ENCODE measurements at places on chromosomes 6 and 20.

GRCh38 chr6:110646419-110646698 lies 168.9 kb downstream of the CDK19 start:
- no peak for DNase-seq

DNA sequence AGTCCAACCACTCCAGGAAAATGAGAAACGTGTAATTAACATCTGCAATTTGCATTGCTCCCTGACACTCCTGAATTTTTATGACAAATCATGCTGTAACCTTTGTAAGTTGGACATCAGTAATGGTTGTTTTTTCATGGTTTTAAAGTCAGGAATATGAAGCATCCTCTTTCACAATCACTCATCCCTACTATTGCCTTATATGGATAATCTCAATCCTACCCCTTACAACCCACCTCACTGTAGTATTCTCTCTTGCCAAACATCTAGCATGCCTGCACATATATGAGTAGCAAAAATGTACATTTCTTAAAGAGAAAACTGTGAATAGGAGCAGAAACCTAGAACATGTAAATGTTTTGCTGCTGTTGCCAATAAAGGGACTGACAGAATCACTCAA lies 729.5 kb downstream of the KIF16B start:
- DNase-seq, result no peak

DNA sequence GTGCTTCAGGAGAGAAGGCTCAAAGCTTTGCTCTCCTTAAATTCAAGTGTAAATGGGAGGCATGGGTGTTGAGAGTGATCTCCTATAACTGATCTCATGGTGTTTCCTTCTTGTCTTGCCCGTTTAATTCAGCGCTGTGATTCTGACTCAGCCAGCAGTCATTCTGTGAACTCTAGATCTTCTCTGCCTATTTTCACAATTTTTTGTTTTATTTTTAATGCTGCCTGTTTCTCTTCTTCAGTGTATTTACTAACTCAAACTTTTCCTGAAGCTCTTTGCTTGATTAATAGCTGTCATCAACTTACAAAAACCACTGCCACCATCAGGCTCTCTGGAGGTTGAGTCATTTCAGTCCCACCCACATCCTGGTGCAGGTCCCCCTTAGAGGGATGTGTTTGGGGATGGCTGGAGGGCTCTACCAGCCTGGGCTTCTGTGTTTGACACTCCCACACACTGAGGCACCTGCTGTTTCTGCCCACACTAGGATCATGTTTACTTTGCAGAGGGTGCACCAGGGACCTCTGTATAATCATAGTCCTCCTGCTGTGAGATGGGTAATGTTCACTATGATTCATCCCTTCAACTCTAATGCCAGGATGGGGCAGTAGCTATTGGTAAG lies 94.0 kb downstream of the SHLD1 start:
- no peak for DNase-seq

DNA sequence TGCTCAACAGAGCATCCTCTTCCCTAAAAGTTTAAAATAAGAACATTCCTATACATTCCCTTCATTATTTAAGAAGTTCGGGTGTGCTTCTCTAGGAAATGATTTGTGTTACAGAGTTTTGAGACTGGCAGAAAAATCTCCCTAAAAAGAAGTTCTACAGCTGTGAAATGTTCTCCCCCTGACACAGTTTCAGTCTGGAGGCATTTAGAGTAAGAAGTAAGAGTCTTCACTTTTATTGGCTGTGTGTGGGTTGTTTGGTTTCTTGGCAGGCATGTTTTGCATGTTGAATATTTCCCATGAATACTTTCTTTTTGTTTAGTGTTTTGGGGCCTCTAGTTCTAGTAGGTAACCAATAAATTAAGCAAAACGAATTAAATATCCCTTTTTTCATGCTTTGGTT lies 195.9 kb downstream of the TENT5A start:
- no peak for DNase-seq

- DNase-seq, result no peak
Measured at GRCh38 chr20:2859330-2860121, 13.8 kb upstream of the PTPRA start.

GRCh38 chr6:68718385-68719073 lies 83.4 kb downstream of the ADGRB3 start:
- no peak for DNase-seq

GRCh38 chr20:13342469-13343242 lies 121.6 kb downstream of the ISM1 start:
- no peak for DNase-seq

DNA sequence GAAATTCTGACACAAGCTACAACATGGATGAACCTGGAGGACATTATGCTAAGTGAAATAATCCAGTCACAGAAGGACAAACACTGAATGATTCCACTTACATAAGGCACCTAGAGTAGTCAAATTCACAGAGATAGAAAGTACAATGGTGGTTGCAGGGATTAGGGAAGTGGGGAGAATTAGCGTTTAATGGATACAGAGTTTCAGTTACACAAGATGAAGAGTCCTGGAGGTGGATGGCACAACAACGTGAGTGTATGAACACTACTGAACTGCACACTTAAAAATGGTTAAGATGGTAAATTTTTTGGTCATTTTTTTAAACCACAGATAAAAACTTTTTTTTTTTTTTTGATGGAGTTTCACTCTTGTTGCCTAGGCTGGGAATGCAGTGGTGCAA lies 24.7 kb downstream of the MOCS3 start:
- DNase-seq, result no peak

DNA sequence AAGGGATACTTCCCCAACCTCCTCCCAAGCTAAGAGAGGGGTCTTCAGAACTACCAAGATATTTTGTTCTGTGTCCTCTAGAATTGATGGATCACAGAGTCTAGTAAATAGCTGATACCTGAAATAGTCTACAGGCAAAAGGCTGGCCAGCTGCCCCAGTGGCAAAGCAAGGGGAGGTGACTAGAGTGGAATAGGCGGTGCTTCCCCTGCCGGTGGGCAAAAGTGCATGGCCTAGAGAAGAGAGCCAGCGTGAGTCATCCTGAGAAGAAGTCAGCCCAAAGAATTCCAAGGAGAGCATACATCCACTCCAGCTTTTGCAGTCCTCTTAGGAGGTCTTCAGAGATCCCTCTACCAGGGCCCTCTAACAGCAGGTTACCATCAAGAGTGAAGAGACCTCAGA lies 14.7 kb downstream of the DPPA5 start:
- DNase-seq, result no peak

DNA sequence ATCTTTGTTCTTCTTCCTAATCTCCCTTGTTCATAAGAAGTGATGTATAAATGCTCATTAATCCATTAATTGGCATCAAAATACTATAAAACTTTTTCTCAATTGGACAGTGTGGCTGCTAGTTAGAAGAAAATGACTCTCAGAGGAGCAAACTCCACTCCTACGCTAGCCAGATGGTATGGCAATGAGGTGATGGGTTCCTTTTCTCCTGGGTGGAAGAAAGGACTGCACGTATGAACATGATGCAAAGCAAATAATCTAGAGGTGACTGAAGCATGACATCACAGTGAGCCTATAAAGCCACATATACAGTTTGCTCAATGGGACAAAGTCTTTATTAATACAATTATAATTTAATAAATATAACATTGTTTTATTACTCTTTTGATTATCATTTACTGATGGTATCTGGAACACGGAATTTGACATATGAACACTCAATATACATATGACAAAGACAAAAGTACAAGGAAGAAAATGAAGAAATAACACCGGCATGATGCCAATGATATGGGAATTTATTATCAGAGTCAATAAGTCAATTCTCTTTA lies 46.4 kb upstream of the FAM83B start:
- no peak for DNase-seq

DNA sequence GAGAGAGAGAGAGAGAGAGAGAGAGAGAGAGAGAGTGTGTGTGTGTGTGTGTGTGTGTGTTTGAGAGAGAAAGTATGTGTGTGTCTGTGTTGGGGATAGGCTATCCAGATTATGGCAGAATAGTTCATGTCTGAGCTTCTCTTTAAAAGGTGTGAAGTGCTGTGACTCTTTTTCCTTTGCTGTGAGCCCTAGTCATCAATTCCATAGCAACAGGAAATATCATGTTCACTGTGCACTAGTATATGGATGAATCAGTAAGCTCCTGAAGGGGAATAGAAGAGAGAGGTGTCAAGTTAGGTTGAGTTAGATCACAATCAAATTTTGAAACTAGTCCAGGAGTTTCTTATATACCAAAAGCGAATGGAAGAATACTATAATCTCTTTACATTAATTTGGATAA lies 318.7 kb downstream of the RFPL4B start:
- DNase-seq, result no peak

GRCh38 chr20:10660661-10661060 lies 13.1 kb downstream of the JAG1 start:
- DNase-seq, result no peak

GRCh38 chr6:136410201-136411024 lies 120.8 kb upstream of the BCLAF1 start:
- DNase-seq, result no peak

DNA sequence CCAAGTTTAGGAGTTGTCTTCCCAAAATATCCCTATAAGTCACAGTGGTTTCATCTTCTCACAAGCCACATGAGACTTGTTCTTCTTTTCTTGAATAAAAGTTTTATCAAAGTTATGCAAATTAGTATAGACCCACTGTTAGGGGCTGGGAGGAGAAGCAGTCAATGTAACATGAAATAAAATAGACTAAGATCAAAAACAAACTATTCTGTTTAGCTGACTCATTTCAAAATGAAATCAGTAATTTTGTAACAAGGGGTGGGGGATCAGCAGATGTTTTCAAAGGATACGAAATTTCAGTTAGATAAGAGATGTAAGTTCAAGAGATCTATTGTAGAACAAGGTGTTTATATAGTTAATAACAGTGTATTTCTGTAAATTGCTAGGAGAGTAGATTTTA lies 339.6 kb upstream of the PRDM1 start:
- no peak for DNase-seq

GRCh38 chr6:129055796-129056195 lies 172.9 kb downstream of the LAMA2 start:
- DNase-seq, result no peak

- no peak for DNase-seq
Measured at GRCh38 chr6:22601984-22602383, 32.6 kb downstream of the HDGFL1 start.

- DNase-seq, result no peak
Measured at GRCh38 chr6:98578016-98578415, 256.4 kb upstream of the POU3F2 start.

- no peak for DNase-seq
Measured at GRCh38 chr6:142238881-142239280, 62.9 kb upstream of the ADGRG6 start.

- DNase-seq, result no peak
Measured at GRCh38 chr6:33213989-33214335, 5.7 kb downstream of the RING1 start.

DNA sequence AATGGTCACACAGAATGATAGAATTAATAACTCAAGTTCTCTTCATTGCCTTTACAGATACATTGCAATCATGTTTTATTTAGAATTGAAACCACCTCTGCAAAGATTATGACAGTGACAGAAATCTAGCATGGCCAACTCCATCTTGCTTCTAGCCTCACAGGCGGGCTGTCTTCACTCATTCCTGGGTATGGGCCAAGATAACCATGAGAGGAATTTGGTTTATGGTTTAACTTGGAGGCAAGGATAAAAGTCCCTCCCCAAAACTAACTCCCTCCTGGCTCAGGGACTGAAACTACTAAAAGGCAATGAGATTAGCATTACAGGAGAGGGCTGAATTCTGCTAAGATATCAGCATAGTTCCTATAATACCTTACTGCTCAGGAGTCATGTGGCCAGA lies 95.2 kb upstream of the CST7 start:
- no peak for DNase-seq

- DNase-seq, result no peak
Measured at GRCh38 chr6:151205721-151206600, 33.8 kb upstream of the AKAP12 start.

DNA sequence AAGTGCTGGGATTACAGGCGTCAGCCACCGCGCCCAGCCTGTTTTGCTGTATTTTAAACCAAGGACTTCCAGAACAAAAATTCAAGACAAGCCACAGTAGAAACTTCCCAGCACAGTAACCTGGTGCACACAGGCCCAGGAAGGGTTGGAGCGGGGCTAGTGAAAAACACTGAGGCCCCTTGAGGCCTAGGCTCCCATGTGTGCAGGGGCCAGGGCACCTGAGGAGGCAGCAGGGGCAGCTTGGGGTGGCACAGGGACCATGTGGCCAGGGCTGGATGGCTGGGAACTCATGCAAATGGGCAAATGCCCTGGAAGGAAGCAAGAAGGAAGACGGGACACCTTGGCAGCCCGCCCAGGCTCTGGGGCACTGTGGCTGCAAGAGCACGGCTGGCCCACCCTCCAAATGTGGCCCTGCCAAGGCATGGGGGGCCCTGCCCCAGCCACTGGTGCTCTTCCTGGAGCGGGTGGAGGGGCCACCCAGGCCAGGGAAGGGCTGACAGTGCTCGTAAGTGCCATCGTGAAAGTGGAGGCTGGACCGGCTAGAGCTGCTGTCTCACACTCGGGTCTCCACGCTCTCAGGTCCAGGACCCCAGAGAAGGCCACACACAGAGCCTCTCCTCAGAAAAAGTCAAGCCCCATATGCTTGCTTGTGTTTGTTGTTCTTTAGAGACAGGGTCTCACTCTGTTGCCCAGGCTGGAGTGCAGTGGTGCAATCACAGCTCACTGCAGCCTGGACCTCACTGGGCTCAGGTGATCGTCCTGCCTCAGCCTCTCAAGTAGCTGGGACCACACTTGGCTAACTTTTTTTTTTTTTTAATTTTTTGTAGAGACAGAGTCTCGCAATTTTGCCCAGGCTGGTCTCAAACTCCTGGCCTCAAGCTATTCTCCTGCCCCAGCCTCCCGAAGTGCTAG lies 10.3 kb downstream of the SLC2A4RG start:
- DNase-seq, result no peak

GRCh38 chr20:10670501-10671220 lies 3.1 kb downstream of the JAG1 start:
- peak; percentile 29 for DNase-seq

DNA sequence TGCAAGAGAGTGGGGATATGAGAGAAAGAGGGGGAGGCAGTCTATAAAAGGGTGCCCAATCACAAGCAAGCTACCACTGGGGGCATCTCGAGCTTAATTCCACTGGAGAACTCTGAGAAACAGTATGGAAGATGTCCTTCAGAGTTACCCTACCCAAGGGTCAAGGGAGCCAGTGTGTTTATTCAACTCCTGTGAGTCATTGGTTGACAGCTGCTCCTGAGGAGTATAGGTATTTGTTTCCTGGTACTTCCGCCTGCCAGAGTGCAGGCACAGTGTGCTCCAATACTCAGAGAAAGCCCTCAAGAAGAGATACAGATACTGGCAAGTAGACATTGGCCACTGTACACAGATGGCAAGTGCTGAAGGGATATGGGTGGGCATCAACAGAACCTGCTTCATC lies 49.5 kb downstream of the ARHGAP40 start:
- no peak for DNase-seq

GRCh38 chr20:58665606-58666005 lies 14.5 kb downstream of the STX16 start:
- peak; percentile 11 for DNase-seq

- DNase-seq, result peak; percentile 19
Measured at GRCh38 chr6:20211941-20212391, 303 bp downstream of the MBOAT1 start.

Measured in NCI-H187 (cell line).